Kidney capillary endothelial cell (primary cell): ENCODE measurements at places on chromosomes 5 and 9.

GRCh38 chr5:146788898-146789297 lies 89.7 kb downstream of the PPP2R2B start:
- no peak for DNase-seq

GRCh38 chr5:61767231-61768080 lies 435.4 kb downstream of the ZSWIM6 start:
- DNase-seq: no peak

GRCh38 chr9:72980600-72981265 lies 27.9 kb upstream of the ALDH1A1 start:
- no peak for DNase-seq

DNA sequence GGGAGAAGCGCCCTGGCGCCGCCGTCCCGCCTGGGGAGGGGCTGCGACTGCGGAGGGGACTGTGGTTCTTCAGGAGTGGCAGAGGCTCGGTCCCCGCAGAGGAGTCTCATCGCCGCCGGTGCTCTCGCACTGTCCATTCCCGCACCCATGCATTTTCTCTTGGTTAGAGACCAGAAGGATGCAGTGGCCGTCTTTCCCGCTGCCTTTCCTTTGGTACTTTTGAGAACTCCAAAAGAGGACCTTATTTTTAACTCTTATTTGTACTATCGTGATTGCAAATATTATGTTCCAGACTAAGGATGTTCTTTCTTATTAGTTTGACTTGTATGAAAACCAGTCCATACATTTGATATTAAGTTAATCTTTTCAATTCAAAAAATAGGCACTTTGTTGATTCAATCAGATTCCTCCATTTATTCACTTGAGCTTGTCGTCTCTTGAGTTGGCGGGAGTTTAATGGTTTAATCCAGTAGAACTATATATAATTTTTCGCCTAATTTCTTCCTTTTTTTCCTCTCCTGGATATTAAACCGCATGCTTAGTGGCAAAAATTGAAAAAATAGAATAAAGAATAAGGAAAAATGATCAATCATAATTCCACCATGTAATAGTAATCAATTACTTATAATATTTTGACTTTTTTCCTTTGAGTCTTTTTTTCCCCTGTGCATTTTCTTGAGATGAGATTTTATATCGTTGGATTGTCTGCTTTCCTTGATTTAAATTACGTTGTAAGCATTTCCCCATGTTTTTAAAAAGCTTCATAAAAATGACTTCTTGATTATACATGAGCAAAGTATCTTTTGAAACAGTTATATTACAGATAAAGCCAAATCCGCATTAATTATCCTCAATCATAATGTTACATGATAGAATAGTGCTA lies 861 bp downstream of the ZFYVE16 start:
- DNase-seq: peak; percentile 23

DNA sequence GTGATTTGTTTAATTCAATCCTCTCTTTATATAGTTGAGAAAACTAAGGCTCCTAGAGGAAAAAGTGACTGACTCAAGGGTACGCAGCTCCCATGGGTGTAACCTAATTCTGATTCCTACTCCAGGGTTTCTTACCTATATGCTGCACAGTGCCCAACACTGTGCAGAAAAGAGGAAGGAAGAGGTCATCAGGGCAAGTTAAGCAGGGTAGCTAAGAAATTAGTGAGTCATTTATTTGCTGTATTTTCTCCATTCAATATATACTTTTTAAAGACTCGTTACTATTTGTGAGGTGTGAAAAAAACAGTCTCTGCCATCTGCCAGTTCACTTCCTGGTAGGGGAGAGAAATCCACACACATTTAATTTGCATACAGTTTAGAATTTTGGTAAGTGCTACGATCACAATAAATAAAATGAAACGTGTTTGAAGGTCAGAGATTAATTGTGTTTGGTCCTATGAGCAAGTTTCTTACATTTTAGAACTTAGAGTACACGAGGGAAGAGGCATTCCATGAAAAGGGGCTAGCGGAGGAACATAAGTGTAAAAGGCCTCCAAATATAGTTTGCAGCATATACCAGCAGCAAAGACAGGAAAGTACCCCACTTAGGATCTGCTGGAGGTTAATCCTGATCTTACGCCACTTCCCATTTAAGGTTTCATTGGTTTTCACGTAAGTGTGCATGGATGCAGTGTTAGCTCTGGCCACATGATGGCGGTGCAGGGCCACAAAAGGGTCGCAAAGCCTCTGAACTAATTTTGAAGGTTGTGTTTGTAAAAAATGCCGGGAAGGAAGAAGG lies 59.9 kb upstream of the TLR4 start:
- DNase-seq: peak; percentile 75

GRCh38 chr9:88969646-88970373 lies 21.5 kb upstream of the S1PR3 start:
- DNase-seq: no peak

GRCh38 chr9:126506361-126507317 lies 107.1 kb upstream of the LMX1B start:
- no peak for DNase-seq

DNA sequence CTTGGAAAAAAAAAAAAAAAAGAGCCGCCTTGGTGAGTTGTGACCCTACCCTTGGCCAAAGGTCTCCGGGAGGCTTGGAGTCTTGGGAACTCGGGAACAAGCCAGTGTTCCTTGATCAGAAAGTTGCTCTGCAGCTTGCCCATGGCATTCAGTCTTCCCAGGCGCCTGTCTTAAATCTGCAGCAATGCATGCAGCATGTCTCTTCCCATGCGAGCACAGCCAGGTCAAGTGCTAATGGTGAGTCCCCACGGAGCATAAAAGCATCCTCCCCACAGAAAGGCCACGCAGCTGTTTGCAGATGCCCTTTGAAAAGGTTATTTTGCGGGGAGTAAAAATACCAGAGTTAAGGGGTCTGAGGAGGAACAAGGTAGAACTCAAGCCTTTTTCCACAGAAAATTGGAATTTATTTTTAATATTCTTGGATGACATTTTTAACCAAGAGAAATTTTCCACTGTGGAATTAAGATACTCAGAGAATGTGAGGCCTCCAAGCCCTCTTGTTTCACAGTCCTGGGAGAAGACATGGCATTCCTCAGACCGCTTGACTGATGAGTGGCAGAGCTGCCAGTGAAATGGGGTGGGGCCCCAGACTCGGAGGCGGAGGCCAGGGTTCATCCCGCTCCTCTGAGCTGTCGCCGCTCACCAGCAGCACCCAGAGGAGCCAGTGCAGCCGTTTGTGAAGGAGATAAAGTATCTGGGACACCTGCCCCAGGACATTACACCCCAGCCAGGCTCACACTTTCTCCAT lies 81.6 kb downstream of the CYFIP2 start:
- DNase-seq: no peak

- no peak for DNase-seq
These were observed 300.8 kb upstream of the MSX2 start for GRCh38 chr5:174423558-174423957.

DNA sequence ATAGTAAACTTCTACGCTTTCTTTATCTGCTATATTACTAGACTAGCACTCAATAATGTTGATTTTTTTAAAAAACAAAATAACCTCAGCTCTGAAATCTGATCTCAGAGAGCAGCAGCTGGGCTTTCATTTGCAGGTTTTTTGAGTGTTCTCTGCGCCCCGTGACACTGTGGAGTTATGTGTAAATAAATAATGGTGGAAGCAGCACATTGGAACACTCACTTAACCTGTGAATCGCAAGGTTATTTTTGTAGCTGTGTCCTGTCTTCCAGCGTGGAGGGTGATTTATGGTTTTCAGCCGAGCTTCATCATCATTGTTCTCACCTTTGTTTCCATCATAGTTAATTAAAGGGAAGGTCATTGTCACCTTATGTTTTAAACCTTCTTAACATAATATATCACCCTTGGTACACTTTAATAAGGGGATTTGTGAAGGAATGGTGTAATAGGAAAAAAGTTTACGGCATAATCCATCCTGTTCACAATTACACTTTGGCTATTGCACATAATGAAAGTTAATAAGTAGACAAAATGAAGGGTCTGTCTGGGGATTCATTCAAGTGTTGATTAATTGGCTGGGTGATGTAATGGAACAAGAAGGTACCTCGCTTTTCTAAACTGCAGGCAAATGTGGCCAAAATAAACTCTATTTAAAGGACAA lies 493.3 kb upstream of the ADAMTS16 start:
- no peak for DNase-seq

- DNase-seq: no peak
These were observed 1.5 kb upstream of the GPR21 start for GRCh38 chr9:123031963-123032362.

GRCh38 chr5:81751836-81752643 lies 1.1 kb upstream of the SSBP2 start:
- peak; percentile 16 for DNase-seq

GRCh38 chr5:73157414-73158303 lies 15.3 kb upstream of the TMEM174 start:
- no peak for DNase-seq

DNA sequence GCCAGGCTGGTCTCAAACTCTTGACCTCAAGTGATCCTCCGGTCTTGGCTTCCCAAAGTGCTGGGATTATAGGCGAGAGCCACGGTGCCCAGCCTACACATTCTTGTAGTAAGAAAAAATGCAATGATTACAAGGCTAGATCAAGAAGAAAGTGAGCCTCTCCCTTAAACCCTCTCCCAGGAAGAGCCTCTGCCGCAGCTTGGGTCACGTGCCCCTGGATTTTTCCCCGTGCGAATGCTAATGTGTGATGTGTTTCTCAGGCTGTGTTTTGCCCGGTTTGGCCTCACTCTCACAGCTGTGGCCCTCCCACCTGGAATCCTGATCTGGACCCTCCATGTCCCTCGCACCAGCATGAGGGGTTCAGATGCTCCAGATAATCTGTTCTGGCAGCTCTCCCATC lies 6.9 kb downstream of the PLPP7 start:
- no peak for DNase-seq

GRCh38 chr5:177429248-177430040 lies 3.0 kb downstream of the GRK6 start:
- no peak for DNase-seq

DNA sequence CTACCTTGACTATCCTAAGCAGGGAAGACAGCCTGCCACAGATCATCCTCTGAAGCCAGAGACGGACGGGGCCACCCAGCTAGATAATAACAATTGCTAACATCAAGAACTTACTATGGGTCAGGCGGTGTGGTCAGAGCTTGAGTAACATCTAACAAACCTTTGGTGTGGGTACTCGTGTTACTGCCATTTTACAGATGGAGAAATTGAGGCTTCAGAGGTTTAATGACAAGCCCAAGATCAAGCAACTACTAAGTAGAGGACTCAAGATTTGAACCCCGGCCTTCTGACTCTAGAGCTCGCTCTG lies 16.7 kb upstream of the ARSI start:
- DNase-seq: no peak

DNA sequence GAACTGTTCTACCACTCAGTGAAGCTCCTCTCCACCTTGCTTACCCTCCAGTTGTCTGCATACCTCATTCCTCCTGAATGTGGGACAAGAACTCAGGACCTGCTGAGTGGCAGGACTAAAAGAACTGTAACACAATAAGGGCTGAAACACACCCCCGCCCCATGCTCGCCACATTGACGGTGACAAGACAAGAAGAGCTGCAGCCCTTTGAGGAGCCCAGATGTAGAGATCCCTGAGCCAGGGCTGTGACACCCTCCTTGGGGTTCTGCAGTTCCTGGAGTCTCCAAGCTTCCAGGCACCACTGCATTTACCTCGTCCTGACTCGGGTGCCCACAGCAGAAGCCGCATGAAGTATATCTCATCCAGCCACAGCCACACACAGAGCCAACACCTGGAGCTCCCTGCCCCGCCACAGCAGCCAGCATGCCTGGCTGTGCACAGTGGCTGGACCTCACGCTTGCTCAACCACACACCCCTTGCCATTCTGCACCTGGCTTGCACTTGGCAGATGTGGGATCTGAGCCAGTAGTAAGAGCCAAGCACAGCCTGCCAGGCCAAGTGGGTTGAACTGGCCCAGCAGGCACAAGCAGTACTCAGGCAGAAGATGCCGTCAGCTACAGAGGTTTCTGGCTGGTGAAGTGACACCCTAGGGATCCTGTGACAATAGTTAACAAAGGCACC lies 166.1 kb downstream of the RNF180 start:
- DNase-seq: no peak

- no peak for DNase-seq
These were observed 32.1 kb downstream of the TMEM252 start for GRCh38 chr9:68508547-68508946.

- peak; percentile 54 for DNase-seq
These were observed 597.9 kb downstream of the DMRTA1 start for GRCh38 chr9:23044549-23044948.

GRCh38 chr9:131167936-131168335 lies 42.5 kb downstream of the NUP214 start:
- no peak for DNase-seq

GRCh38 chr5:154459015-154459414 lies 13.2 kb downstream of the SAP30L start:
- DNase-seq: no peak

DNA sequence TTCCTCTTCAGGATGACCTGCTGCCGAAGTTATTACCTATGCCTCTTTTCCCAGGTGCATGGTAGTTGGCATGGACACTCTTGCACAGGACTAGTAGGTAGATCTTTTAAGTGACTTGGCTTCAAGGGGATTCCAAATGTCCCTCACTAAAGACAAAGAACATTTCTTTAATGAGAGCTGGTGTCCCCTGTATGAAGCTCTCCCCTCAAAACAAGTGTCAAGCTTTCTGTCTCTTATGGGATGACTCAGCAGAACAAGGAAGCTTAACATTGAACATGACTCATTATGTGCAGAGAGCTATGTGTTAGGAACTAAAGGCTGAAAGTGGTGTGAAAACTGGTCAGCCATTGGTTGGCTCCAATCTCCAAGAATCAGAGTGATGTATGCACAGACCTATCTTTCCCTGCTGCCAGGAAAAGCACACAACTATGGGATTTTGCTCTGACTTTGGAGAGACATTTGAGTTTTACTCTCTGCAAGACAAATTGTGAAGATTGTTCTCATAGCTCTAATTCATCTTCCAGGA lies 120.5 kb downstream of the PRDM6 start:
- DNase-seq: peak; percentile 67

DNA sequence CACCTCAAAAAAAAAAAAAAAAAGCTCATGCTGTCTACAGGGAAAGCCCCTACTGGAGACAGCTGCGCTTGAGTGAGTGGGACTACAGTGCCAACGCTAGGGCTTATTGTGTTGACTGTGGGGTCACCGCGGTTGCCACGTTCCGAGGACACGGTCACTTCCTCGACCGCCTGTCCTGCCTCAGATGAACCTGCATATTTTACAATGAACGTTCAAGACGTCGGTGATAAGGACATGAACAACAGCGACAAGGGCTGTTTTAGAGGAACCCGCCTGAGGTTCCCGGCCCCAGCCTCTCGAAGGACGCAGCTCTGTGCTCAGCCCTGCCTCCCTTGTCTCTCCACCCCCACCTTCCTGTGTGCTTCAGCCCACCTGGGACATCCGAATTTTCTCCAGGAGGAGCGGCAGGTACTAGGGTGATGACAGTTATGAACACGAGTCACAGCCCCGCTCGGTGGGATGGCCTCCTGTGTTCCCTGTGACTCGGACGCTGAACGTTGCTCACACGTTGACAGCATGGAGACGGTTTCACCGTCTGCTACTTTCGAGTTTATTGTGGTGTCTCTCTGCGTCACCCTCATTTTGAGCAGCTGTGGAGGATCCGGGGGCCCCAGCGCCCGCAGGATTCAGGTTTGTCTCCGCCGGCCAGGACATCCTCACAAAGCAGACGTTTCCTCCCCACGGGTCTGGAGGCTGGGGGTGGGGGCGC lies 11.3 kb upstream of the DIPK1B start:
- no peak for DNase-seq
